Osteocyte (in vitro differentiated cells): ENCODE measurements at places on chromosomes 7 and 10. TPM values are rescaled to one million over a fixed set of nuclear protein-coding genes. Genes with fewer than 3 reads are reported as not detected.
A peak's percentile ranks its signal among the peaks of the same experiment; 100 is the strongest.

- H3K4me3 ChIP-seq = no peak overlapping the region
- H3K27me3 ChIP-seq = no peaks in the 10 kb centered on the region
- H3K36me3 ChIP-seq = peaks cover 2% of the 10 kb centered on the region
- no peak for DNase-seq
These were observed 415.1 kb downstream of the GFRA1 start for GRCh38 chr10:115857856-115858255.

DNA sequence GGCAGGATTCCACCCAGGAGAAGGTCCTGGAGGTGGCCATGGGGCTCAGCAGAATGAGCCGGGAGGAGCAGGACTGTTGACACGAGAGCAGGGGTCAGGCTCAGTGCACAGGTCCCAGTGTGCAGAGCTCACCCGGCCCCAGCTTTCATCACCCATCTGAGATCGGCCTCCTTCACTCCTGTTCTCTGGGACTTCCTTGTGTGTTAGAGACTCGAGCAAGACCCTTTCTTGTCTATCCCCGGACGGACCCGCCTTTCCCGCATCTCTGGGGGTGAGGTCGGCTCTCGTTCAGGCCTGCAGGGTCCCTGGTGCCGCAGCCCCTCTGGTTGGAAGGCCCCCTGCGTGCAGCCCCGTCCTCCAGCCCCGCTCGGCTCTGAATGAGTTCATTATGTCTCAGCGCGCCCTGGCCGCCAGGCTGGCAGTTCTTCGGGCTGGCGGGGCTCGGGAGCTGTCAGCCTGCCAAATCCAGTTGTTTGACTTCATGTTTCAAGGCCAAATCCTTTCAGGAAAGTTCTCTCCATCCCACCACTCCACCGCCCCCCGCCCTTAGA, 127.9 kb downstream of the LHPP start:
- no peaks in the 10 kb centered on the region for H3K4me1 ChIP-seq
- peaks cover 2% of the 10 kb centered on the region for H3K27me3 ChIP-seq
- H3K4me3 ChIP-seq = no peak overlapping the region

- peak overlapping the region; percentile 95 for H3K4me3 ChIP-seq
- no peaks in the 10 kb centered on the region for H3K27me3 ChIP-seq
- H3K4me1 ChIP-seq = peaks cover 55% of the 10 kb centered on the region
- DNase-seq = no peak
These were observed 1.6 kb downstream of the NCOA4 start for GRCh38 chr10:46028584-46029460.

Gene CPSF4
- 32.3 and 37.9 TPM in 2 replicates for total RNA-seq

Gene MALRD1
- total RNA-seq = 0.56 TPM in 1 of 2 replicates, not detected in the other
